ENCODE measurements at places on chromosomes 3 and 15. TPM values are rescaled to one million over a fixed set of nuclear protein-coding genes. Genes with fewer than 3 reads are reported as not detected.

MYO5A gene
- 27.0 TPM for total RNA-seq

- DNase-seq: no peak
Observed at GRCh38 chr3:5565026-5565425, 377.5 kb downstream of the EDEM1 start.

GRCh38 chr3:73084170-73084569 is 22.7 kb downstream of the EBLN2 start:
- no peak for DNase-seq

- DNase-seq: peak; percentile 87
Observed at GRCh38 chr3:37985637-37986320, 4.8 kb upstream of the VILL start.

- DNase-seq: peak; percentile 46
Observed at GRCh38 chr3:21665444-21666100, 85.4 kb downstream of the ZNF385D start.

DNA sequence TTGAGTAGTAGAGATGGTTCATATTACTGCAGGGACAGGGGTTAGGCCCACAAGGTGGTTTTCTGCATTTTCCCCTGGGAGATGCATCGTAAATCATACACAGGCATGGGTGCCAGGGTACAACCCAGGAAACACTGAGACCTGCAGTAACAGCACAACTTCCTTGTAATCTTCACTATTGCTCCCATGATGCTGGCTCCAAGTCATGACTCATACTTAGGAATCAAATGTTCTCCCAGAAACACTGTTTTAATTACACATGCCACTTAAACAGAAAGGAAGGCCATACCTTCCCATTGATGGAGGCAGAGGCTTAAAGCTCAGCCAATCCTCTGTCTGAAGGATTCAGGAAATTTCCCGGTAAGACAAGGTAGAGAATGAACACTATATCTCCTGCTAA is 106.5 kb downstream of the ERC2 start:
- no peak for DNase-seq

GRCh38 chr15:66498501-66499386 is 1.2 kb upstream of the SNAPC5 start:
- no peak for DNase-seq

GRCh38 chr3:100603469-100603868 is 5.9 kb upstream of the ADGRG7 start:
- DNase-seq: peak; percentile 42

DNA sequence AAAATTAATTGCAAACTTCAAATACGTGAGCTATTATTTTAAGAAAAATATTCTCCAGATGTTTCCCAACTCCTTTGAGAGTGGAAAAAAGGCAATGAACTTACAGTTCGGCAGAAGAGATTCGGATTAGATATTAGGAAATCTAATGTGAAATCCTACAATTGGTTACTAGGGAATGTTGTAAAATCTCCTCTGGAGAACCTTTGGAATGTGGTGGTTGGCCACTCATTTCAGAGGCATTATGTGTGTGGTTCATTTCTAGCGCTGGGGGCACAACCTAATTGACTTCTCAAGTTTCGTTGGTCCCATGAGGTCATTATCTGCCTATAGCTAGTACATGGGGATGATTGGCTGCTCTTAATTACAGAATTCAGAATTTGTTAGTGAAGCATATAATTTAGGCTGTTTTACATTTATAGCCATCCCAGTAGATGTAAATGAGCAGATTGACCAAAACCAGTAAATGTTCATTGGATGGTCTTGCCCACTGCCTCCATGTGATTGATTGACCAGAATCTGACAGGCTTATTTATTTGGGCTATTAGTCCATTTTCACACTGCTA is 34.6 kb upstream of the CMSS1 start:
- DNase-seq: peak; percentile 91

- peak; percentile 49 for DNase-seq
Observed at GRCh38 chr3:121431726-121432517, 113.9 kb downstream of the POLQ start.
